ENCODE measurements at places on chromosomes 4 and X. TPM values are rescaled to one million over a fixed set of nuclear protein-coding genes. Genes with fewer than 3 reads are reported as not detected.

GRCh38 chr4:151407466-151408379 lies 1.3 kb upstream of the FHIP1A start:
- no peak for DNase-seq

- DNase-seq = no peak
Measured at GRCh38 chrX:21661316-21661715, 3.2 kb upstream of the KLHL34 start.

DNA sequence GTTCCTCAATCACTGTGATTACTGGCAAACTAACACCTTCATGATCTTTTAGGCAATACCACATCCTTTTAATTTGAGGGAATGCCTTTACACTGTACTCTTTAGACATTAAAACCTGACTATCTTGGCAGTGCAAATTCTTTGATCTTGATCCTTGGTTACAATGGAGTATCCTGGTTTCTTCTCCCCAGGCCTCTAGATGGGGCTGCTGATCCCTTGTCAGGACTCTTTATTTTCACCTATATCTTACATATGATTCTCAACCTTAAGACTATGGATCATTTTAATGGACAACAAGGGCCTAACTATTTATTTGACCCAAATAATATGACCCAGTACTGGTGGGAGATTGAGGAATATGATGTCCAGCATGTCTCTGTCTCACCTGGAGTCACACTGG lies 1005.5 kb upstream of the INTU start:
- no peak for DNase-seq

- peak; percentile 91 for DNase-seq
Measured at GRCh38 chr4:102620697-102621497, 119.7 kb downstream of the NFKB1 start.

GRCh38 chr4:168920441-168921065 lies 89.5 kb downstream of the CBR4 start:
- no peak for DNase-seq

- no peak for DNase-seq
Measured at GRCh38 chrX:47297874-47298273, 65.1 kb downstream of the USP11 start.

DNA sequence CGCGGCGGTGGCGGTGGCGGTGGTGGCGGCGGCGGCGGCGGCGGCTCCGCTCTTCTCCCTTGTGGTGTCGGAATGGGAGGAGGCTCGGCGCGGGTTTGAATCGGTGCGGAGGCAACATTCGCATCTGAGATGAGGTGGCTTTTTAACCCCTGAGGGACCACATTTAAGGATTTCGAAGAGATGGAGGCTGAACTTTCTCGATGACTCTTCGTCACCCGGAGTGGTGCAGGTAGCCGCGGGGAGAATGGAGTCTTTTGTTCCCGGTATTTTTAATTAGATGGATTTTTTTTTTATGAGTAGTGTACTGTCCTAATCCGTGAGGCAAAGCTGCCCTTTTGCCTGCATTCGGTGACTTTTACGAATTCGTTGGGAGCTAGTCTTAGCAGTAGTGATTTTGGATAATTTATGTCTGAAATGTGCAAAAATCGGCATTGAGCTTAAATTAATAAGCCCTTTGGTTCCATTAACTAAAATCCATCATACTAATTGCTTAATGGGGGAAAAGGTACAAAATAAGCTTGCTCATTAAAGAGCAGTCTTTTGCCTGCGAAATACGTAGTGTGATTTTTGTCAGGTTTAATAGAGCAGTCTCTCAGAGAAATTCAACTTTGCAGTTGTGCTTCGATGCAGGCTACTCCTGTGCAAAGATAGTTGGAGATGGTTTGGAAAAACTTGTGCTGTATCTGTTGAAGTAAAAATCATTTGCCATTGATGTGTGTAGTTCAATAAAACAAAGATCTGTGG lies 206.2 kb downstream of the TENM3 start:
- DNase-seq = peak; percentile 10

DNA sequence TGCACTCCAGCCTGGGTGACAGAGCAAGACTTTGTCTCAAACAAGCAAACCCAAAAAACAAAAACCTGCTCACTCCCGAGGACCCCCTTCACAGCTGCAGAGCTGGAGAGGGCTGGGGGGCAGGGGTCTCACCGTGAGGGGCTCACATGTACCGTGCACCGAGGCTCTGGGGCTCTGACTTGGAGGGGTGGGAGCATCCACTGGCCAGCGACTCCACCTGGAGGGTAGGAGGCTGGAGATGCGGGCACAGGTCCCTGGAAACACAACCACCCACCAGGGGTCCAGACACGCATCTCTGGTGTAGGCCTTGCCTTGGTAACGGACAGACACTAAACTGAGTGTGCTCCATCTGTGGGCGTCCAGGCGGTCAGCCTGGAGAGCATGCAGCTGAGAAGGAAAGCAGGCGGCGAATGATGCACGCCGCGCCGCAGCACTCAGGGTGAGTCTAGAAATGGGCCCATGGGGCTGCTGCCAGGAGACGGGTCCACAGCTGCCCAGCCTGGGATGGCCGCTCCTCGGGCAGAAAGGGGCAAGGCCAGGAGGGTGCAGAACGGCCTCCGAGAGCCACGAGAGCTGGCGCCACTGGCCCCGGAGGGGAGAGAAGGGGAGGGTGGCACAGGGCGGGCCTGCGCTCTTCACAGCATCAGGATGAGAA lies 26.1 kb downstream of the PPP2R3B start:
- DNase-seq = no peak

GRCh38 chrX:40153345-40154249 lies 55.8 kb upstream of the BCOR start:
- no peak for DNase-seq

GRCh38 chr4:154065368-154065767 lies 276.5 kb upstream of the SFRP2 start:
- no peak for DNase-seq

GRCh38 chr4:53912766-53913497 lies 151.5 kb downstream of the CHIC2 start:
- DNase-seq = no peak

DNA sequence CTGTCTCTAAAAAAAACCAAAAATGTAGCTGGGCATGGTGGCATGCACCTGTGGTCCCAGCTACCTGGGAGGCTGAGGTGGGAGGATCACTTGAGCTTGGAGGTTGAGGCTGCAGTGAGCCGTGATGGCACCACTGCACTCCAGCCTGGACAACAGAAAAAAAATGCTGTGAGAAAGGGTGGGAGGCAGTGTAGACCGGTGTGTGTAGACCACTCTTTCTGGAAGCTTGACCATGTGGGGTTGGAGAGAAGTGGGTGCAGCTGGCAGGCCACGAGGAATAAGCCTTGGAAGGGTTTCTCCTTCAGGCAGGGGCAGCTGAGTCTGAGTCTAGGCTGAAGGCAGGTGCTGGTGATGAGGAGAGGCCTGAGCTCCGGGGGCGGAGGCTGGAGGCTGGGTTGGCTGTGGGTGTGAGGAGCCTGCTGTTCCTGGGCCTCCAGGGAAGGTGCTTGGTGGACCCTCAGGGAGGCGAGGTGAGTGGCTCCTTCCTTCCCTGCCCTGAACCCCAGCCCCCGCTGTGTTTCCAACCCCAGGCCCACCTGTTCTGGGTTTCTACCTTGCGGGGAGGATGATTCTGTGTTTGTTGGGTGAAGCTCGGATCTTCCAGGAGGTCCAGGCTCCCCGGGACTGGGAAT lies 9.3 kb upstream of the TBC1D14 start:
- DNase-seq = no peak

DNA sequence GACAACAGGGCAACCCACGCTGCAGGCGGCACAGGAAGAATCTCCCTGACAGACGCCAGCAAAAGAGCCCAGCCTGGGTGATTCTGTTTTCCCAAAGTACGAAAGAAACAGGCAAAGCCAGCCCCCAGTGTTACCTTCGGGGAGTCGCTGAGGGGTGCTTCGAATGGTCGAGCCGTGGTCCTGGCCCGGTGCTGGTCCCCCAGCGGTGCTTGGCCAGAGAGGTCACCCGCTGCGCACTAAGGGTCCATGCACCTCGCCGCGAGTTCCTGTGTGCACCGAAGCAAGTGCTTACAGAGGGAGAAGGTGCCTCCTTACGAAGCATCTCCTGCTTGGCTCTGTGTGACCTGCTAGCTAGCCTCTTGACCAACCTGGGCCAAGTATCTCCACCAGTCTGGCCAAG lies 77.1 kb downstream of the HMX1 start:
- no peak for DNase-seq

GRCh38 chr4:56462157-56462556 lies 5.3 kb upstream of the SRP72 start:
- DNase-seq = no peak

DNA sequence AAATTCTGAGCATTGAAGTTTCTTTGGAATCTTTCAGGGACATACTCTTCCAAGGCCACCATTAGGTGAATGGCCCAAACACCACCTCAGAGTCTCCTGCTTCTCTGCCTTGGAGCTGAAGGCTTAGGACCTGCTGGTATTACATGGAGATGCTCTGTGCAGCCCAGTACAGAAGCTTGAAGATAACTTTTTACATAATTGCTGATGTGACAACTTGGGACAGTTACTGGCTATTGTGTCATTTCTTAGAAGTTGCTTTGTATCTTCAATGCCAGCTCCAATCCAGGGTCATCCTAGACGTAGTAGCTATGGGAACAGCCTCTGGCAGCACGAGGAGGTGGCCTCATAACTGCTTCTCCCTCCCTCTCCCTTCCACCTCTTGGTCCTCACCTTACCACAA lies 60.5 kb downstream of the RTL5 start:
- no peak for DNase-seq

GRCh38 chr4:17781300-17782287 lies at the start of gene FAM184B:
Gene FAM184B (minus strand): TSS chr4:17781621. CDS start chr4:17781299, 322 bp downstream.
- DNase-seq = no peak

- DNase-seq = no peak
Measured at GRCh38 chr4:68249434-68249833, 3.9 kb upstream of the TMPRSS11B start.

- no peak for DNase-seq
Measured at GRCh38 chr4:87758270-87758669, 41.1 kb upstream of the IBSP start.

DNA sequence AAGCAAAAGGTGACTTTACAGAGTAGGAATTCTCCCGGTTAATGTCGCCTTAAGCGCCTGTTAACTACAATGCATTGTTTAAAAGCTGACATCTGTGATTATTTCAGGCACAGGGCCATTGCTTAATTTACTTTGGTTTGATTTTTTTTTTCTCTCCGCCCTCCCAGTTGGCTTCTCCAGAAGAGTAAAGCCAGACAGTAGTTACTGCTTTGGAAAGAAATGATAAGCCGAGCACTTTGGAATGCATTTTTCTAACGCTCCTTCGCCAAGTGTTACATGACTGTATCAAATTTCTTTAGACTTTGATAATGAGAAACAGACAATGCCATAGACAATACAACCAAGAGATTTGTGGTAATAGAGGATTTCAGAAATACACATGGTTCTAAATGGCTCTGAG lies 383.0 kb upstream of the TENM3 start:
- no peak for DNase-seq

- no peak for DNase-seq
Measured at GRCh38 chrX:10213716-10214115, 56.9 kb downstream of the CLCN4 start.

DNA sequence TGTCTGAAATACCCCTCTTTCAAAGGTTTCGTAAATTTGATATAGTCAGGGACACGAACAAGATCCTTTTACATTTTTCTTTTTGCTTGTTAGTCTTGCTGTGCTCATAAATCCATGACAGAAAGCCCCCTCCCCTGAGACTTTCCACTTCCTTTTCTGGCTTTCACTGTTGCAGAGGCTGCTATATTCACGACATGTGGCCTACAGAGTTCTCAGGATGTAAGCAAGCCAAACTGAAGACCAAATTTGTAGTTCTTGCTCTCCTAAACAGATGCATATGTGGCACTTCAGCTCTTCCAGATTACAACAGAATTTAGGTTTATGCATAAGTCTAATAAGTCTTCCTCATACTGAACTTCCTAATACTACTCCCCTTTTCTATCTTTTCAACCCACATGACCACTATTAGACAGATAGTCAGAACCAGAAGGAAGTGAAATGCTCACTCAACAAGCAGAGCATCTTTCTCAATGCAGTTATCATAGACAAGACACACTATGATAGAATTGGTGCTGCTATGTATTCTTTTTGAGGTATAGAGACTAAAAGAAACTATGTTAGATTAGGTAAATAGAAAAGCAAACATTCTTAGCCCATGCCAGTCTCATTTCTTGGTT lies 15.0 kb downstream of the BTK start:
- DNase-seq = no peak

- DNase-seq = no peak
Measured at GRCh38 chr4:152246659-152247058, 289.2 kb downstream of the FBXW7 start.

DNA sequence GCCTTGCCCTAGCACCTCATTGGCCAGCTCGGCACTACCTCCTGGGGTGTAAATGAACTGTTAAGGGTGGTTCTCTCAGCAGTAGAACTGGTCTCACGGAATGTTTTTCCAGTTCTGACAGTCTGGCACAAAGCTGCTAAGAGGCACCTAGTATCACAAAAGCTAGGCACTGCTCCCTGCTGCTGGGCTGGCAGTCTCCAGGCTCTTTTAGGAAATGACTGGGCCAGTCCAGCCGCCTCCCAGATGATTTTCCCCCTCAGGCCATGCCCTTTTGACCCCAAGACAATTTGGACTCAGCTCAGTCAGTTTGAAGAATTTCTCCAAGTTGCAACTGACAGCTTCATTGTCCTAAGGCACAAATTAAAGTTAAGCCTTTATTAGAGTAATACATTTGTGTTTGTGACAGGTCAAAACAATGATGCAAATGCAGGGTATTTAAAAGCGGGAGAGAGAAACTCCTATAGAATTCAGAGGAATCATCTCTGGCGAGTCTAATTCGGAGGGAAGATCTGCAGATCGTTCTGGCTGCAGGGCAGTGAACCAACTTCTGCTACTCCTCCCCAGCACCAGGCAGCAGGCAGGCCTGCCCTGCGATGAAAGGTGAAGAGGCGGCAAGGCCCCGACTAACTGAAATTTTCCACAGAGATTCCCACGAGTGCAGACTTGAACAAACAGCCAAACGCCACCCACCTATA lies 7.9 kb downstream of the FRMD7 start:
- DNase-seq = no peak

- peak; percentile 48 for DNase-seq
Measured at GRCh38 chr4:74793757-74794381, 454 bp downstream of the BTC start.

DNA sequence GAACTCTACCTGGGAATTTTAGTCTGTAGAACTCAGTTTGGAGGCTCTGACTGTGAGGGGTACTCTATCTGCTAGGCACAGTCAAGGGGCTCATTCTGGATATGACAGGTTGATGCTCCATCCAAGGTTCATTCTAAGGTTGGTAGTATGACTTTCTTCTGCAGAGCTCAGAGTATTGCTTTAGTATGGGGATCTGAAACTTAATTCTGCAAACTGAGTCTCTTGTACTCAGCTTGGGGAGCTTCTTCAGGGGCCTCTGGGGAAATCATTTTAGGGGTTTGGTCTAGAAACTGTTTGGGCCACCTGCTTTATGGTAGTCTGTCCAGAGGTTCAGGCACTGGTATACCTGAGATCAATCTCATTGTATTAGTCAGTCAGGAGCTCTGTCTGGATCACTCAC lies 9.7 kb upstream of the TSR2 start:
- DNase-seq = no peak

- DNase-seq = no peak
Measured at GRCh38 chr4:113732967-113733527, 28.5 kb downstream of the CAMK2D start.

GRCh38 chr4:40811956-40812355 lies 62.2 kb downstream of the NSUN7 start:
- no peak for DNase-seq

GRCh38 chr4:146159384-146160058 lies 16.0 kb upstream of the LSM6 start:
- DNase-seq = no peak

Gene KLHL13
- 7.8 TPM for total RNA-seq

Gene TAF9B
- 17.8 TPM for total RNA-seq

Gene SOWAHB
- not detected for total RNA-seq

Gene SYNPO2
- total RNA-seq = 0.37 TPM

Gene CCDC110
- not detected for total RNA-seq

Gene GCNA
- total RNA-seq = 0.87 TPM

Gene RNF150
- 0.37 TPM for total RNA-seq

Gene PPP1R2C
- total RNA-seq = not detected

Gene MSX1
- 34.9 TPM for total RNA-seq
